ENCODE measurements at places on chromosomes 5 and 9. TPM values are rescaled to one million over a fixed set of nuclear protein-coding genes. Genes with fewer than 3 reads are reported as not detected.

DNA sequence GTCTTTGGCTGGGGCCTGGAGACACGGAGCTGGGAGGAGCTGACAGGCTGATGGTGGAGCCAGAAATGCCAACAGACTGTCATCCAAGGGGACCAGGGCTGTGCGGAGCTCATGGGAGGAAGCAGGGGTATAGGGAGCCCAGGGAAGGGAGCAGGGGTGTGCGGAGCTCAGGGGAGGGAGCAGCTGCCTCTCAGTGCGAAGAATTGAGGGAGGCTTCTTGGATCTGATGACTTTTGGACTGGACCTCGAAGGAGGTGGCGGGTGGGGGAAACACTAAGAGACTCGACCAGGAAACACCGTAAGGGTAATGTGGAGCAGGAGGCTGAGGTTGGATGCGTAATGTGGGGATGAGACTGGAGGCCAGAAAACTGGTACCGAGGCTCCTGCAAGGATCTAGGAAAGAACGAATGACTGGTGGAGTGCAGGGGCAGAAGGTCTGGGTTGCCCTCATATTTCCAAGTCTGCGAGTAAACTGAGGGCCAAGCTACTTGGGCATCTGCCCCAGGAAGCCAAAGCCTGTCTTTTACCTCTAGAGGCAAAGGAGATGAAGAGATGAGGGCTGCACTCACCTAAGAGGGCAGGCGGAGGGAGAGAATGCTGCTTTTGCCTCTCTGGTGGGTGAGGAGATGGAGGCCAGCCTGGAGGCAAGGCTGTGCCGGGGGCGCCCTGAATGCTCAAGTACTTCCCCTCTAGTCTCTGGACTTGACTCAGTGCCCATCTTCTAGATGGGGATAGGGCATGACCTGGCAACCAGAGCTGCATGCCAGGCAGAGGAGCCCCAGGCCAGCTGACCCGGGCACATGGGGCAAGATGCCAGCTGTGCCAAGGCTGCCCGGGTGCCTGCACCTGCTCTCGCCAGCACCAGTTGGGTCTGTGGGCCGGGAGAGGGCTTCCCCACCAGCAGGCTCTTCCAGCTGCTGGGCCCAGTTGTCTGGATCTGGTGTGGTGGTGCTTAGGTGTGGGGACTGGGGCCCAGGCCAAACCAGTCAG is 2.3 kb downstream of the PTGS1 start:
- peaks cover 2% of the 10 kb centered on the region for H3K36me3 ChIP-seq
- H3K27me3 ChIP-seq = no peaks in the 10 kb centered on the region
- peak overlapping the region; percentile 82 for H3K27ac ChIP-seq
- peaks cover 79% of the 10 kb centered on the region for H3K4me1 ChIP-seq

KCNIP1 gene
- total RNA-seq = not detected

DNA sequence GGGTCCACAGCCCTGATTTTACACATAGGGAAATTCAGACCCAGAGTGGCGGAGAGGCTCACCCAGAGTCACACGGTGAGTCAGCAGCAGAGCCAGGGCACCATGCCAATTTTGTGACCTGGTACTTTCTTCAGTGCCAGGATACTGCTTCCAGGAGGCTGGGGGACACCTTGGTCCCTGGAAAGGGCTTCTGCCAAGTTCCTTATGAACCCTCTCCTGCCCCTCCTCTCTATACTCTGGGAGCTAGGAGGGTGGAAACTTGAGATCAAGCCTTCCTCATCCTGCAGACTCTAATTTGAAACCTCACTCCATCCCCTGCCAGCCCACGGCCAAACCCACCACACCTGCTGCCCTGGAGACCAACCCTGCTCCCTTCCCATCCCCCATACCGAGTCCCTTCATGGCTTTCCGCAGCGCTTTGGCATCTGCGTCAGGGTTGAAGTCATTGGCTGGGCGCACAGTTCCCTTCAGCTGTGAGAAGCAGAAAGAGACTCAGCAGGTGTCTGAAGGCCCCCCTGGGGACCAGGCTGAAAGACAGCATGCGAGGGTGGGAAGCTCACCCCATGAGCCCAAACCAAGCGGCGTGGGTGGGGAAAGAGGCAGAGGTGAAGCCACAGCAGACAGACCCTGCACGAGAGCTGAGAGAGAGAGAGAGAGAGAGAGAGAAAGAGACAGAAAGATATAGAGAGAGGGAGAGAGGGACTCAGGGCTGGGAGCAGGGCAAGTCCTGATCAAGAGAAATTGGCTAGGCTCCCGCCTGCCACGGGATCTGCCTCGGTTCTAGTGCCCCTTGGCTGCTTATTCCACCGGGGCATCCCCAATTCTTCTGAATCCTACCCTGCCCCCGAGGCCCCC is 33.5 kb downstream of the ANXA6 start:
- no peak overlapping the region for H3K4me3 ChIP-seq
- no peaks in the 10 kb centered on the region for H3K27me3 ChIP-seq
- peak overlapping the region; percentile 26 for H3K27ac ChIP-seq
- peaks cover 67% of the 10 kb centered on the region for H3K4me1 ChIP-seq
- DNase-seq = peak; percentile 45

DNA sequence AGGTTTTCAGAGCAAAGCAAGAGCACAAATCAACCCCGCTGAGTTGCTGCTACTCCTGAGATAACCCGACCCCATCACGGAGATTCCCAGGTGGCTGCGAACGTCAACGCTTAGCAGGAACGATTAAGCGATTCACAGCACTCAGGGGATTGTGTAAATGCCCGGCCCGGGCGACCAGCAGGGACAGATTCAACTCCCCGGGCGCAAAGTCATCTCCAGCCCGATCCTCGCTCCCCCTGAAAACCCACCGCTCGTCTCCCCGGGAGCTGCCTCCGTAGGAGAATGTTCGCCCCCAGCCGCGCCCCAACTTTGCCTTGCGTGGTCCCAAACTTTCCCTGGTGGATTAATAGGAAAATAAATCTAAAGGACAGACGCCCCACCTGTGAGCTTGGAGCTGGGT is 685 bp downstream of the SLC24A2 start:
- peak overlapping the region; percentile 35 for H3K4me3 ChIP-seq
- no peaks in the 10 kb centered on the region for H3K36me3 ChIP-seq
- DNase-seq = no peak
- H3K27me3 ChIP-seq = peaks cover 13% of the 10 kb centered on the region

DNA sequence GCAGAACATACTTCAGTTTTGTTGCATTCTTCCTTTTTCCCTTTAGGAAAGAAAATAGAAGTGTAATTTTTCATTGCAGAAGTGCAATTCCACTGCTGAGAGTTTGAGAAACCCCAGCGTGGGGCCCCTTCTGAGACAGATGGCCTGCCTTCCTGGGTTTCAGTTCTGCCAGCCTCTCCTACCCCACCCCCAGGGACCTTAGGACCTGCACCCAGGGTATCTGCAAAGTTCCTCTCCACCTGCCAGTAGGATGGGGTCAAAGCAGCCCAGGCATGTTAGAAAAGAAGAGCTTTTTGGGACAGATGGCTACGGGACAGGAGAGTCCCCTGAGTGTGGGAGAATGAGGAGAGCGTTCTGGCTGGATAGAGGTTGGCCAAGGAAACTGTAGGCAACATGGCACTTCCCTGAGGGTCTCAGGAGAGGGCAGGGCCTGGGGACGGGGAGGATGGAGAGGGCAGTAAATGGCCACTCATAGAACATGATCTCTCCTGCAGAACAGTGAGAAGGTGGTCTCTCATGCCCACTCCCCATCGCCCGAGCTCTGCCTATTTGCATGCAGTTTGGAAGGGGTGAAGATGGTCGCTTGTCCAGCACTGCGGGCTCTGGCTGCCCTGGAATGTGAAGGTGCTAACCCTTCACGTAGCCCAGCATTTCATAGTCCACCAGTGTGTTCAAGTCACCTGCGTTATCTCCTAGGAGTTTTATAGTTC is at the start of gene TIFAB:
Gene TIFAB (minus strand): TSS at position 31 of the 710 bp plus-strand sequence. CDS start 2,412 bp downstream, outside the sequence.
- no peaks in the 10 kb centered on the region for H3K4me1 ChIP-seq
- H3K27ac ChIP-seq = no peak within 1 kb of the TSS
- H3K4me3 ChIP-seq = no peak within 1 kb of the TSS
- DNase-seq = no peak

- no peak for DNase-seq
- no peaks in the 10 kb centered on the region for H3K27me3 ChIP-seq
- no peaks in the 10 kb centered on the region for H3K36me3 ChIP-seq
- H3K4me3 ChIP-seq = no peak overlapping the region
- H3K27ac ChIP-seq = no peak overlapping the region
- no peaks in the 10 kb centered on the region for H3K4me1 ChIP-seq
These were observed 183.6 kb downstream of the PTTG1 start for GRCh38 chr5:160605266-160605665.

- H3K4me3 ChIP-seq = no peak overlapping the region
- peak overlapping the region; percentile 41 for H3K27ac ChIP-seq
- no peaks in the 10 kb centered on the region for H3K27me3 ChIP-seq
These were observed 192.6 kb upstream of the MSX2 start for GRCh38 chr5:174531782-174532191.

- DNase-seq = no peak
- H3K4me3 ChIP-seq = no peak overlapping the region
- H3K4me1 ChIP-seq = peaks cover 98% of the 10 kb centered on the region
- H3K27ac ChIP-seq = no peak overlapping the region
- H3K36me3 ChIP-seq = no peaks in the 10 kb centered on the region
These were observed 21.0 kb downstream of the LARP1 start for GRCh38 chr5:154776167-154776566.

GRCh38 chr9:106897236-106897635 is 34.3 kb downstream of the ZNF462 start:
- H3K4me1 ChIP-seq = no peaks in the 10 kb centered on the region
- DNase-seq = no peak
- H3K27ac ChIP-seq = no peak overlapping the region
- H3K36me3 ChIP-seq = no peaks in the 10 kb centered on the region
- H3K27me3 ChIP-seq = no peaks in the 10 kb centered on the region
- H3K4me3 ChIP-seq = no peak overlapping the region

DNA sequence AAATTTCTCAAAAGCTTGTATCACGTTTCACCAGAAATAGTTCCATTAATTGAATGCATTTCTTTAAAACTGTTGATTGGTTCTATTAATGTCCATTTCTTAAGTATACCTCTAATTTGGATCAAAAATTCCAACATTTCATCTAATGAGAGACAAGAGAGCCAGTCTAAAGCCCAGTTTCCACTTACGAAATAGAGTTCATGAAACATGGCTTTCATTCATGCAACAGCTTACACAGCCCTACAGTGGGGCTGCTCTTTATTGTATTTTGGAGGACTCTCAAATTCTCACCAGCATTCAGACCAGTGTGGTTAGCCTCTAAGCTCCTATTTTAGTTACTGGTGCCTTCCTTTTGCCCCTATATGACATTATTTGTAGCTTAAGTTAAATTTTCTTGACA is 566.9 kb upstream of the RGMB start:
- H3K36me3 ChIP-seq = no peaks in the 10 kb centered on the region
- DNase-seq = no peak
- H3K27me3 ChIP-seq = no peaks in the 10 kb centered on the region
- H3K27ac ChIP-seq = no peak overlapping the region
- no peak overlapping the region for H3K4me3 ChIP-seq

DNA sequence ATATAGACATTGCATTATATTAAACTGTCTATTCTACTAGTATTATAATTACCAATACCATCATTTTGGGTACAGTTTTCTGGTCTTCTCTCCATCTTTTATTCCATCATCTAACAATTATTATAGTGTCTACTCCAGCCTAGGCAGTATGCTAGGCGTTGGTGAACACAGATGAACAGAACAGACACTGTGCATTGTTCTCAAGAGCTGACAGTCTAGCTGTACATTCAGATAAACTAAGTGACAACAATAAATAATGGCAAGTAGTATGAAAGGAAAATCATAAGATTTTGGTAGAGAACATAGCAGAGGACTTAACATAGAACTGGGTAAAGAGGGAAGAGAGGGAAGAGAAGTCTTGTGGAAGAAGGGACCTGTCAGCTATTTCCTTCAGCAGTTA is 12.5 kb upstream of the SGCD start:
- no peaks in the 10 kb centered on the region for H3K36me3 ChIP-seq
- no peak overlapping the region for H3K4me3 ChIP-seq
- no peaks in the 10 kb centered on the region for H3K27me3 ChIP-seq

PCDHB4 gene
- total RNA-seq = not detected

FOXI1 gene
- 0.18 TPM for total RNA-seq

DNA sequence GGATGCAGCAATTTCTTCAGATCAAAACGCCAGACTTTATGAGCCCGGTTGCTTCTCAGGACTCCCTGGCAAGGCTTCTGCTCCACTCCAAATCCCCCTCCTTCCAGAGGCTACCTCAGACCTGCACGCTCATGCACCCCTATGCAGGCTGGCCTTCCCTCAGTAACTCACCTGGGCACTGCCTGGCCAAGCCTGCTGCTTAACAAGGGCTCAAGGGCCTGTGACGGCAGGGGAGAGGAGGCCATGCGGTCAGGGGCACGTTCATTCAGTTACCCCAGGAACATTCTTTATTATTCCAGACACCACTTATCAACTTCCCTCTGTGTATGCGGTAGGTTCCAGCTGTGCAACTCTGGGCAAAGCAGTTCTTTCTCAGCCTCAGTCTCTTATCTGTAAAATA is 79.6 kb downstream of the HRH2 start:
- peaks cover 80% of the 10 kb centered on the region for H3K27me3 ChIP-seq
- H3K4me3 ChIP-seq = no peak overlapping the region
- no peak for DNase-seq
- no peaks in the 10 kb centered on the region for H3K4me1 ChIP-seq

DNA sequence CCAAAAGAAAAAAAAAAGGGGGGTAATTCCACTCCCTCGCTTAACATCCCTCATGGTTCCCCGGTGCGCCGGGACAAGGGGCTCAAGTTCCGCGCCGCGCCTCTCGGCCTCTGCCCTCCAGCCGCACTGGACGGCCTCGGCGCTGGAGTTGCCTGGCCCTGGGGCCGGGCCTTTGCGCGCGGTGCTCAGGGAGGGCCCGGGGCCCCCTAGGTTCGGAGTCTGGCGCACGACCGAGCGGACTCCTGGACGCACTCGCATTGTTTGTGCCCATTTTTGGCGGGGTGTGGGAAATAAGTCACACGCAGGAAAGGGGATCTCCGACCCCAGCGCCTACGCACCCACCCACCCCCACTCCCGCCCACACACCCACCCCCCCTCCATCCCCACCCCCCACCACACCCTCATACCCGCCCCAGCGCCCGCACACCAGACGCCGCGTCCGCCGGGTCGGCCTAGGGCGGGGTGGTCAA is 381 bp downstream of the MED22 start:
- peaks cover 61% of the 10 kb centered on the region for H3K36me3 ChIP-seq
- no peaks in the 10 kb centered on the region for H3K27me3 ChIP-seq
- H3K4me3 ChIP-seq = peak overlapping the region; percentile 87
- peak overlapping the region; percentile 90 for H3K27ac ChIP-seq

RPL35 gene
- total RNA-seq = 1,140 TPM

DNA sequence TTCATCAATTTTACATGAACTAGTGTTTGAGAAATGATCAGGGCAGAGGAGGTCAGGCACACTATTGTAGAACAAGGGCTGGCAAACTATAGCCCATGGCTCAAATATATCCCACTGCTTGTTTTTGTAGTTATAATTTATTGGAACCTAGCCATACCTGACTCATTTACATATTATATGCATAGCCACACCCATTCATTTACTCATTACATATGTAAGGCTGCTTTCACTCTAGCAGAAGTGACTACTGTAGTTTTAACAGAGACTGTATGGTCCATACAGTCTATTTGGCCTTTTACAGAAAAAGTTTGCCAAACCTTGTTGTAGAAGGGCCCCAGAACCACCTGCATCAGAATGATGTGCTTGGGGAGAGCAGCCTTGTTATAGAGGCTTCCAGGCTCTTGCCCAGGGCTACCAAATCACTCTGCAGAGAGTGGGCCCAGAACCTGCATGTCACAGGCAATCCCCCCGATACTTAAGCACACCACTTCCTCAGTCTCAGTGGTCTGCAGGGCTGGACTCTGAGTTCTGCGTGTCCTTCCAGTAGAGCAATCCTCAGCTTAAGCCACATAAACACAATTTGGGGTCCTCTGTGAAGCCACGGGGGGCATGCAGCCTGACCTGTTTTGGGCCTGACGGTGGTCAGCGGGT is 6.7 kb downstream of the ANKS6 start:
- no peak overlapping the region for H3K27ac ChIP-seq
- H3K27me3 ChIP-seq = no peaks in the 10 kb centered on the region
- peaks cover 13% of the 10 kb centered on the region for H3K36me3 ChIP-seq
- DNase-seq = no peak
- H3K4me1 ChIP-seq = peaks cover 16% of the 10 kb centered on the region
- no peak overlapping the region for H3K4me3 ChIP-seq

Data from stomach (tissue), 19 donors.